ENCODE measurements at places on chromosomes 5 and 9. TPM values are rescaled to one million over a fixed set of nuclear protein-coding genes. Genes with fewer than 3 reads are reported as not detected.

- H3K4me3 ChIP-seq = no peak overlapping the region
- H3K27ac ChIP-seq = no peak overlapping the region
- H3K4me1 ChIP-seq = no peaks in the 10 kb centered on the region
- no peaks in the 10 kb centered on the region for H3K27me3 ChIP-seq
- no peak for DNase-seq
Measured at GRCh38 chr9:117869287-117869686, 165.1 kb downstream of the TLR4 start.

- DNase-seq = peak; percentile 71
- no peaks in the 10 kb centered on the region for H3K27me3 ChIP-seq
- H3K27ac ChIP-seq = no peak overlapping the region
- H3K4me3 ChIP-seq = no peak overlapping the region
- H3K36me3 ChIP-seq = no peaks in the 10 kb centered on the region
Measured at GRCh38 chr5:31880449-31880848, 241.5 kb downstream of the PDZD2 start.

Gene CAMK2A
- 48.8 TPM for total RNA-seq

Gene TUSC1
- total RNA-seq = 12.5 TPM

- no peak overlapping the region for H3K27ac ChIP-seq
- no peak overlapping the region for H3K4me3 ChIP-seq
- no peak for DNase-seq
- no peaks in the 10 kb centered on the region for H3K4me1 ChIP-seq
- H3K27me3 ChIP-seq = no peaks in the 10 kb centered on the region
- H3K36me3 ChIP-seq = no peaks in the 10 kb centered on the region
Measured at GRCh38 chr5:135313405-135313804, 85.6 kb downstream of the MACROH2A1 start.

GRCh38 chr5:54900984-54901725 is 84.2 kb downstream of the ESM1 start:
- H3K27me3 ChIP-seq = no peaks in the 10 kb centered on the region
- DNase-seq = peak; percentile 27
- H3K4me1 ChIP-seq = peaks cover 28% of the 10 kb centered on the region
- H3K27ac ChIP-seq = no peak overlapping the region
- H3K36me3 ChIP-seq = no peaks in the 10 kb centered on the region
- H3K4me3 ChIP-seq = no peak overlapping the region

DNA sequence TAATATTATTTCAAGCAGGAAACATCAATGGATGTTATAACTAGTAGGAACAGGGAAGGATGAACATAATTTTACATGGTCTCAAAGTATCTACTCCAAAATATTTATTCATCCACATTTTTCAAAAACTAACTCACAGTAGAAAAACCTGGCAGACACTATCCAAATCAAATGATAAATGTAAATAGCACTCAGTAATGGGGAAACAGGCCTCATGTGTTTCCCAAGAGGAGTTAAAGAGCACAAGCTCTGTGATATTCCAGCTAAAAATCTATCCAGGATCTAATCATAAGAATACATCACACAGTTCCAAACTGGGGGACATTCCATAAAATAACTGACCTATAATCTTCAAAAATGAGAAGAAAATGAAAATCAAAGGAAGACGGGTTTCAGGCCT is 443.1 kb downstream of the ZNF608 start:
- H3K36me3 ChIP-seq = no peaks in the 10 kb centered on the region
- H3K4me1 ChIP-seq = no peaks in the 10 kb centered on the region
- H3K4me3 ChIP-seq = no peak overlapping the region
- no peaks in the 10 kb centered on the region for H3K27me3 ChIP-seq
- DNase-seq = peak; percentile 65

- H3K36me3 ChIP-seq = no peaks in the 10 kb centered on the region
- H3K4me3 ChIP-seq = no peak overlapping the region
Measured at GRCh38 chr5:153480401-153480800, 10.1 kb upstream of the GRIA1 start.
